ENCODE measurements at places on chromosomes 12 and 14.

- DNase-seq, result no peak
Observed at GRCh38 chr12:25929142-25929541, 29.3 kb upstream of the RASSF8 start.

GRCh38 chr12:65853489-65854157 is 29.3 kb downstream of the HMGA2 start:
- DNase-seq, result no peak

DNA sequence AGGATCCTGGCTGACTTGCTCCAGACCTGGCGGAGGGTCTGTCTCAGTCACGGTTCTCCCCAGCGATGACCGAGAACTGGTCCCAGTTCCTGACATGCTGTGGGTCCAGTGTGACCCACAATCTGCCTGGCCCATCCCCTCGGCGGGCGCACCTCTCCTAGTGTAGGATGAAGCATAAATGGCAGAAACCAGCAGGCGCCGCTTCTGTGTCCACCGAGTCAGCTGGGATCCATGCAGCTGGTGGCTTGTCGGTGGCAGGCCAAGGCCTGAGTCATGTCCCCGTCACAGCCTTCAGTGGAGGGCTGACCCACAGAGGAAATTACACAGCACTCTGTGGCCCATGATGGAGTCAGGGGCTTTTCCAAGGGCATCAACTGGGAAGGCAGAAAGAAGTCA is 38.5 kb downstream of the NFKBIA start:
- DNase-seq, result no peak

DNA sequence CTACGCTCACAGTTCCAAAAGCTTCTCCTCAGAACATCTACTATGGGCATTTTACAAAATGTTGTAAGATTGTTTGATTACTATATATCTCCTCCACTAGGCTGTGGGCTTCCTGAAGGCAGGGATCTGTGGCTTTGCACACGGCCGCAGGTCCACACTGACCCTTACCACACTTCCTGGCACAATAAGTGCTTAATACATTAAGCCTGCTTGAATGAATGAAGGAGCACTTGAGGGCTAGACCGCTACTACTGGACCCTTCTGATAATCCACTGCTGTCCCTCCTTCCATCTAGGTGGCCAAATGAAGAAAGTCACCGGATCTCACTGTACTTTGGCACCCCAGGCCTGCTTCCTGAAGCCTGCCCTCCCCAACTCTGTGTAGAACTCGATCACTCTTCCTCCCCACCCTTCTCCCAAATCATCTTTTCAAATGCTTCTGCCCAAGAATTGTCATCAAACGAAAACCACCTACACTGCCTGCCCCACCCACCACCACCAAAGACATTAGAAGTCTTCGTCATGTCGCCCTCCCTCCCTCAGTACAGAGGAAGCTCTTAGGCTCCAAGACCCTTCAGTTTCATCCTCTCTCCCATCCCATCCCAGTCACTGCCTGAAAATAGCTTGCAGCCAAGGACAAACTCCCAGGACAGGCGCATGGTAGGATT is 596 bp upstream of the ZBTB39 start:
- no peak for DNase-seq

DNA sequence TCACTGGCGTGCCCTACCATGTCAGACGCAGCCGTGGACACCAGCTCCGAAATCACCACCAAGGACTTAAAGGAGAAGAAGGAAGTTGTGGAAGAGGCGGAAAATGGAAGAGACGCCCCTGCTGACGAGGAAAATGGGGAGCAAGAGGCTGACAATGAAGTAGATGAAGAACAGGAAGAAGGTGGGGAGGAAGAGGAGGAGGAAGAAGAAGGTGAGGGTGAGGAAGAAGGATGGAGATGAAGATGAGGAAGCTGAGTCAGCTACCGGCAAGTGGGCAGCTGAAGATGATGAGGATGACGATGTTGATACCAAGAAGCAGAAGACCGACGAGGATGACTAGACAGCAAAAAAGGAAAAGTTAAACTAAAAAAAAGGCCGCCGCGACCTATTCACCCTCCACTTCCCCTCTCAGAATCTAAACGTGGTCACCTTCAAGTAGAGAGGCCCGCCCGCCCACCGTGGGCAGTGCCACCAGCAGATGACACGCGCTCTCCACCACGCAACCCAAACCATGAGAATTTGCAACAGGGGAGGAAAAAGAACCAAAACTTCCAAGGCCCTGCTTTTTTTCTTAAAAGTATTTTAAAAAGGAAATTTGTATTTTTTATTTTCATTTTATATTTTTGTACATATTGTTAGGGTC is 13.2 kb downstream of the TRIP11 start:
- DNase-seq, result no peak

GRCh38 chr12:86719381-86719780 is 463.2 kb upstream of the MGAT4C start:
- DNase-seq, result no peak

DNA sequence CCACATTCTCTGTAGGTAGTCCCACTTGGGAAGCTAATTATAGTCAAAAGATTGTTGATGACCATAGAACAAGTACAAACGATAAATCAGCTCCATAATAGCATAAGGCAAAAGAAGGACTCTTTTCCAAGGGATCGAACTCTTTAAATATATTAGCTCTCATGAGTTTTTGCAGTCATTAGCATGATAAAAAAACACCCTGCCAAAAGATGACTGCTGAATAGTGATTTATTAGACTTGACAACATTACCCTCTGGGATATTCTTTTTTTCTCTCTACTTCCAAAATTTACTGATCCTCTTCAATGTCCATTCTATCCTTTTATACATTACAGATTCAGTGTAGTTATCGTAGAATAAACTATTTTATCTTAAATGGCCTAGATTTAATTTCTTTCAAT is 14.2 kb downstream of the EPYC start:
- no peak for DNase-seq

GRCh38 chr12:20695232-20695631 is at the start of gene SLCO1C1:
Gene SLCO1C1, plus strand, starts transcription at chr12:20695332. Its CDS starts 4,245 bp downstream, at chr12:20699577.
- no peak for DNase-seq

Data from activated naive CD4-positive, alpha-beta T cell (primary cell).